ENCODE measurements at places on chromosomes 6 and 20.

DNA sequence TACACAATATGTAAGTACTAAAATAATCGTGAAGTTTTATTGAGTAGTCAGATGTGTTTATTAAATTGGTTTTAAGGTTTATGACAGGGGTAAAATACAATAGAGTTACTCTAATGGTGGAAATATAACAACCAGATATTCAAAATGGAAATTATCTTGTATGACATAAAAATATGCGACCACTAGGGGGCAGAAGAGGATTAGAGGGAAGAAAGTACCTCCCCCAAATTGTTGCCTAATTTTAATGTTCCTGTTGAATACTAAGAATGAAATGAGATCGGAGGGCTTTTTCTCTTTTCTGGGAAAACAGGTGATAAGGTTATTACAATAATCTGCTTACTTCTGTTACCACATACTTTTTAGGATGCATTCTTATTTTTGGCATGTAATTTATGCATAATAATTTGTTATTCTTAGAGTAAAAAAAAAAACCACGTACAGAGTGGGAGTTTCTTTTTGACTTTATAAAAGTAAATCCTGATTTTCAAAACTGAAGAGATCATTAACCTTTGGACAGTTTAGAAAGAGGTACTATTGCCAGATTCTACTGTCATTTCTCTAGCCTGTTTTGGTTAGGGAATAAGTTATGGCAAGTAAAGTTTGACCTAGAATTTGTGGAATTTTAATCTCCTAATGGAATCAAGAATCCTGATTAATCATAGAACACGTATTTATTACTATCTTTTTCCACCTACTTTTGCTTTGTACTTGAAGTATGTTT, 159.2 kb downstream of the CD109 start:
- DNase-seq, result no peak

GRCh38 chr6:39752835-39753724, 27.9 kb upstream of the KIF6 start:
- DNase-seq, result no peak

- no peak for DNase-seq
These were observed 12.1 kb upstream of the RAMACL start for GRCh38 chr6:166598441-166599138.

DNA sequence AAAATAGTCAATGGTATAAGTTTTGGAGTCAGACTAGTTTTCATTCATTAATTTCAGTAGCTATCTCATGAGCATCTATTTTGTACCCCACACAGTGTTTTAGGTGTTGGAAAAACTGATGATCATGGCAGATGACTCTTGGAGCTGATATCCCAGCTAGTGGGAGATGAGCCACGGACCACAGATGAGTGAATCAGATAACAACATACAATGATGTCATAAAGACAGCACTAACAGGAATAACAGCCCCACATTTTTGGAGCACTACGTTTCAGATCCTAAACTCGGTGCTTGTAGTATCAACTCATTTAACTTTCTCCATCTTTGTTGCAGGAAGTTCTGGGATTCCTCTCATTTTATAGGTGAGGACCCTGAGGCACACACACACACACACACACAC, 67.8 kb upstream of the EDN3 start:
- no peak for DNase-seq

DNA sequence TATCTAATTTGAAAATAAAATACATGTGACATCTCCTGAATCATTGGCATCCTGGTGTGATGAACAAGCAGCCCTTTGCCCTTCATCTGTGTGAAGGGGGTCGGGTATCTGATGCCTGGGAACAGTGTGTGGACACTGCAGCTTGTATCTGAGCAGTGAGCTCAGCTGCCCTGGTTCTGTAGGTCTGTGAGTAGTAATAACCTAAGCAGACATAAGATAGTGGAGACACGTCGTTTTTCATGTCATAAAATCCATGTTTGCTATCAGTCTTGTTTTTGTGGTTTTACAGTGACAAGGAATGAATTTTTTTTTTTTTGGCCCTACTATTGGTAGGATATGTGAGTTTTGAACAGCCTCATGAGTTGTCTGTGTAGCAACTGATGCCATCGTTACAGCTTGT, 133.0 kb downstream of the JARID2 start:
- no peak for DNase-seq

GRCh38 chr6:127219869-127220268, 46.8 kb upstream of the RNF146 start:
- no peak for DNase-seq

Data from activated CD8-positive, alpha-beta memory T cell treated with anti-CD3 and anti-CD28 coated beads, Interleukin-2, amount 10 ng/mL, durations not matched to agents 7 days and 5 days (primary cell).